Esophagus muscularis mucosa (tissue), 4 donors: ENCODE measurements at places on chromosomes 7 and 10. TPM values are rescaled to one million over a fixed set of nuclear protein-coding genes. Genes with fewer than 3 reads are reported as not detected.

HABP2 gene
- total RNA-seq = not detected

GRCh38 chr7:135447748-135448147 is 62.2 kb downstream of the CNOT4 start:
- DNase-seq = no peak

OR2A1 gene
- 0.17 TPM for total RNA-seq

- DNase-seq = no peak
Measured at GRCh38 chr10:104327745-104328645, 10.3 kb downstream of the ITPRIP start.

- no peak for DNase-seq
Measured at GRCh38 chr7:134046594-134047128, 80.5 kb upstream of the LRGUK start.

DNA sequence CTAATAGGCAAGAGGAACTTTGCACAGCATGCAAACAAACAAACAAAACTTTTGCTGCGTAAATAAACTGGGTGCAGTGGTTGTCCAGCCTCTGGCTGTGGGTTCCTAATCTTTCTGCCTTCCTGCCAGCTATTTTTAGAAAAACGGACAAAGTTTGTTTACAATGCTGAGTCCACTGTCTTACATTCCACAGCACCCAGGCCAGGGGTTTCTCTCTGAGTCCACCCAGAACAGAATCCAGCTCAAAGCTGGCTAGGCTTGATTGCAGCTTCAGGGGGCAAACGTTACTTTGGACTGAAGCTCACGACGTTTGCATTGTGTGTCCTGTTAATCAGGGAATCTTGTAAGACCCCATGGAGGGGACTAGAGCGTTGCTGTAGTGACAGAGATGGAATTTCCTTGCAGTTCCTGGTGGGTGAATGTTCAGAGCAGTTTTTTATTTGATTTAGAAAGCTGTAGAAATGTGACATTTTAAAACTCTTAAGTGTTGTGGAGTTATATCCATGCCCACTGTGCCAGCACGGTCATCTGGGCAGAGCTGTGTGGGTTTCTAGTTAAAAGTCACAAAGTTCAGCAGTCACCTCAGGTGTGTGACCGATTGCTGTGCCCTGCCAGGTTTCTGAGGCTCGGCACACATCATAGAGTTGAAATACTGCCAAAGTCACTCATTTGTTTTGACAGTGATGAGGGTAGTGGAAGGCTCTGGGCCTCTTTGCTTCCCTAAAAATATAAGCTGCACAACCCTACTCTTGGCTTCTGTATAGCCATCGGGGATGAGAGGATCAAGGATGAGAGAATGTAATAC is 247.0 kb downstream of the STK31 start:
- no peak for DNase-seq

DNA sequence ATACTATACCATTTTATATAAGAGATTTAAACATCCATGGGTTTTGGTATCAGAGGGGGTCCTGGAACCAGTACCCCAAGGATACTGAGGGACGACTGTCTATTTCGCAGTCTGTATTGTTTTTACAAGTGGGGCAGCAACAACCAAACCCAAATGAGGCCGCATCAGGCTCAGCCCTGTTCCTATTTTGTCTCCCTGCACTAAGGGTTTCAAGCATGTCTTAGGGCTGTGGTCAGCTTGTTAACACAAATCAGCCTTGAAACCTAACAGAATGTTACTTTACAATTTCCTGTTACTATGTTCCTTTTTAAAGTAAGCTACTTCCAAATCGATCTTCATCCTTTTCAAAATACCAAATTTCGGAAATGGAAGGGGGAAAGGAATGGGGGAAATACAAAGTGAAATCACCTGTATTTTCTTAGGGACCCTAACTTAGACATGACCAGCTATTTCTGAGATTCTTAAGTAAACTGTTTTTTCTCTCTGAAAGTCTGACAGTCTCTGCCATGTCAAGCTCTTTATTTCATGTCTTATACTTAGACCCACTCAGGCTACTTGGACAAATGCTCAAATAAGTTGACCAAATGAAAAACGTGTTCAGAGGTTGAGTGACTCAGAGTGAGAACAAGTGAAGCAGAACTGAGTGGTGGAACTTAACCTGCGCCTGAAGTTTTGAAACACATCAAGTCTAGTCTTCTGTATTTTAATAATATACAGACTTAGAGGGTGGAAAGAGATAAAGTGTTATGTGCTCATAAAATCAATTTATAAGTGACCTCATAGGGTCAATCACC is 75.8 kb downstream of the C1GALT1 start:
- DNase-seq = peak; percentile 57

DNA sequence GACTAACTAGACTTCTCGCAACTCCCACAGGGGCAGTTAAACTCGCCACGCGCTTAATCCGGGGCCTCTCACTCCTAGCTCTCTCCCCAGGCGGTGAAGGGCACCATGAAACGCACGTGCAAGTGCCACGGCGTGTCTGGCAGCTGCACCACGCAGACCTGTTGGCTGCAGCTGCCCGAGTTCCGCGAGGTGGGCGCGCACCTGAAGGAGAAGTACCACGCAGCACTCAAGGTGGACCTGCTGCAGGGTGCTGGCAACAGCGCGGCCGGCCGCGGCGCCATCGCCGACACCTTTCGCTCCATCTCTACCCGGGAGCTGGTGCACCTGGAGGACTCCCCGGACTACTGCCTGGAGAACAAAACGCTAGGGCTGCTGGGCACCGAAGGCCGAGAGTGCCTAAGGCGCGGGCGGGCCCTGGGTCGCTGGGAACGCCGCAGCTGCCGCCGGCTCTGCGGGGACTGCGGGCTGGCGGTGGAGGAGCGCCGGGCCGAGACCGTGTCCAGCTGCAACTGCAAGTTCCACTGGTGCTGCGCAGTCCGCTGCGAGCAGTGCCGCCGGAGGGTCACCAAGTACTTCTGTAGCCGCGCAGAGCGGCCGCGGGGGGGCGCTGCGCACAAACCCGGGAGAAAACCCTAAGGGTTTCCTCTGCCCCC is 19.5 kb downstream of the WNT8B start:
- peak; percentile 89 for DNase-seq

GRCh38 chr10:127307338-127307737 is 110.9 kb upstream of the INSYN2A start:
- no peak for DNase-seq

GALNT17 gene
- total RNA-seq = 95.6 TPM

MKI67 gene
- total RNA-seq = 0.17 TPM

BPGM gene
- total RNA-seq = 29.4 TPM

DNA sequence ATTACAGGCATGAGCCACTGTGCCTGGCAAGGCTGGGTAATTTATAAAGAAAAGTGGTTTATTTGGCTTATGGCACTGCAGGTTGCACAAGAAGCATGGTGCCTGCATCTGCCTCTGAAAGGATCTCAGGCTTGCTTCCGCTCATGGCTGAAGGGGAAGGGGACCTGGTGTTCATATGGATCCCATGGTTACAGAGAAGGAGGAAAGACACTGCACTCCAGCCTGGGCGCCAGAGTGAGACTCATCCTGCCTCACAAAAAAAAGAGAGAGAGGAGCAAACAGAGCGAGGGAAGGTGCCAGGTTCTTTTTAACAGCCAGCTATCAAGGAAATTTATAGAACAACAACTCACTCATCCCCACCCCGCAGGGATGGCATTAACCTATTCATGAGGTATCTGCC is 36.2 kb downstream of the HIP1 start:
- no peak for DNase-seq

GHRHR gene
- not detected for total RNA-seq

DNA sequence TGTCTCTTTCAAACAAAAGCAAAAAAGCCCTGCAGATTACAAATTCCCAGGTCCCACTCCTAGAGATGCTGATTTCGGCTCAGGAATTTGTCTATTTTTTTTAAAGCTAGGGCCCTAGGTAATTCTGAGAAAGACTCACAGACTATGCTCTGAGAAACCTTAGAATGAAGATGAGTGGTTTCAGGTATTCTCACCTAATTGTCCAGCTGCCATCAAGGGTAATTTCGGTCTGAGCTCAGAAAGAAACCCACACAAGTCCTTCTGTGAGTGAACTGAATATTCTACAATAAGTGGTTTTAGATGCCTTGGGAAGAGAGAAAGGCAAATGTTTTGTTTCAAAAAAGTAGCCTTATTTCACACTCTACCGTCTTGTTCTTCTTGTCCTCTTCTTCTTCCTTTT is 45.7 kb downstream of the DCLRE1A start:
- no peak for DNase-seq
